ENCODE measurements at places on chromosomes 7 and 10. TPM values are rescaled to one million over a fixed set of nuclear protein-coding genes. Genes with fewer than 3 reads are reported as not detected.

GRCh38 chr10:86613905-86614304 lies 40.4 kb upstream of the OPN4 start:
- no peak for DNase-seq

GRCh38 chr7:134126146-134126545 lies 994 bp upstream of the LRGUK start:
- no peak for DNase-seq

- DNase-seq, result no peak
Measured at GRCh38 chr10:23695825-23696420, 257.0 kb downstream of the OTUD1 start.

The GALNT17 gene
- total RNA-seq, result not detected

DNA sequence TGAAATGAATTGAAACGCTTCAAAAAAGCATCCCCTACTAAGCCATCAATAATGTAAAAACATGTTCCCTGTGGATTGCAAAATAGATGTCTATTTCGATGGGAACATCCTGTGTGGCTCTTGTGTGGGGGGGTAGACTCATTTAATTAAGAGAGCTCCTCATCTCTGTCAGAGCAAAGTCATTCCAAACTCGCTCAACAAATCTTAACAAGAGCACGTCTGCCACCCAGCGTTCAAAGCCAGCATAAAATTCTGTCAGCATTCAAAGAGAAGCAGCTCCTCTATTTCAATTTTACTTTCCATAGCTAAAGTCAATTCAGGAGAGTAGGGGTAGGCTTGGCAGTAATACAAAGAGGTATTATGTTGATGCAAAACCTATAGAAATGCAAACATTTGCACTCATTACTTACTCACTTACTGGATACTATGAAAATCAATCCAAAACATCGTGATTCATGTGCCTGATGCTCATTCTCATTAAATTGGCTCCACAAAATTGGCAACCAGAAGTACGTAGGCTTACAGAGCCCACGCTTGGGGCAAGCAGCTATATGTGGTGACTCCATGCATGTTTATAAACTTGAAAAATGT lies 114.9 kb downstream of the IPMK start:
- peak; percentile 22 for DNase-seq

The ABCA13 gene
- not detected for total RNA-seq

The KLF14 gene
- 0.27 TPM for total RNA-seq

The SLK gene
- 24.5 TPM for total RNA-seq

DNA sequence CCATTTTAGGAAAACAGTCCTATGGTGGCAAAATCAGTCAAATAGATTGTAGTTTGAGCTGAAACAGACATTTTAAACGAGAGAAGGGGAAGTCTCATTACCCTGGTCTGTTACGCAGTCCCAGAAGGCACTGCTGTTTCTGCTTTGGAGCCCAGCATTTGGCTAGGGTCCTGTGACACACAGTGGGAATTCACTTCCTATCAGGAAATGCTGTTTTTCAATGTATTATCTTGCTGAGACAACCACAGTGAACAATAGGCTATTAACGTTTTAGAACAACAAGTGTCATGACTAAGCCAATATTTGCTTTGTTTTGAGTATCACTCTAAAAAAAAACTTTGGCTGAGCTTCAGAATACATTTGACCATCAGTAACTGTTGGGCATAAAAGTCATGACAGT lies 74.1 kb downstream of the ADD3 start:
- peak; percentile 26 for DNase-seq

- DNase-seq, result no peak
Measured at GRCh38 chr10:58219875-58220274, 47.8 kb downstream of the IPMK start.

DNA sequence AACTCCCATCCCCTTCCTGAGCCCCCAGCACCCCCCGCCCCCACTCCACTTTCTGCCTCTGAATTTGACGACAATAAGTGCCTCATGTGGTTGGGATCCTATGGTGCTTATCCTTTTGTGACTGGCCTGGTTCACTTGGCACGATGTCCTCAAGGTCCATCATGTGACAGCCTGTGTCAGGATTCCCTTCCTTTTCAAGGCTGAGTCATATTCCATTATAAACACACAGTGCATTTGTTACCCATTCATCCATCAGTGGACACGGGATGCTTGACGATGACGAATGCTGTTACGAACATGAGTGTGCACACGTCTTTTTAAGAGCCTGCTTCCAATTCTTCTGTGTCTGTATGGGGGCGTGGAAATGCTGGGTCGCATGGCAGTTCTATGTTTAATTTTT lies 26.7 kb downstream of the SHH start:
- no peak for DNase-seq

The RELN gene
- not detected for total RNA-seq

GRCh38 chr7:74141705-74142104 lies 32.5 kb upstream of the EIF4H start:
- DNase-seq, result no peak

The NRBF2 gene
- total RNA-seq, result 20.5 TPM

- no peak for DNase-seq
Measured at GRCh38 chr10:29136411-29136810, 152.5 kb upstream of the LYZL1 start.

GRCh38 chr10:4202938-4203337 lies 417.9 kb upstream of the KLF6 start:
- no peak for DNase-seq

Measured in B cell (primary cell).